ENCODE measurements at places on chromosomes 11 and 22. TPM values are rescaled to one million over a fixed set of nuclear protein-coding genes. Genes with fewer than 3 reads are reported as not detected.

Gene RAG2
- not detected for total RNA-seq

Gene HBG1
- not detected for total RNA-seq

Gene IL10RA
- 0.07 TPM for total RNA-seq

Gene P2RY6
- total RNA-seq, result 5.6 TPM

Gene EIF3M
- total RNA-seq, result 937 TPM

Measured in M059J (cell line).